ENCODE measurements at places on chromosomes 3 and 15. TPM values are rescaled to one million over a fixed set of nuclear protein-coding genes. Genes with fewer than 3 reads are reported as not detected.

Gene RBMS3
- 84.1 TPM for total RNA-seq

Gene PEAK1
- 98.2 TPM for total RNA-seq

DNA sequence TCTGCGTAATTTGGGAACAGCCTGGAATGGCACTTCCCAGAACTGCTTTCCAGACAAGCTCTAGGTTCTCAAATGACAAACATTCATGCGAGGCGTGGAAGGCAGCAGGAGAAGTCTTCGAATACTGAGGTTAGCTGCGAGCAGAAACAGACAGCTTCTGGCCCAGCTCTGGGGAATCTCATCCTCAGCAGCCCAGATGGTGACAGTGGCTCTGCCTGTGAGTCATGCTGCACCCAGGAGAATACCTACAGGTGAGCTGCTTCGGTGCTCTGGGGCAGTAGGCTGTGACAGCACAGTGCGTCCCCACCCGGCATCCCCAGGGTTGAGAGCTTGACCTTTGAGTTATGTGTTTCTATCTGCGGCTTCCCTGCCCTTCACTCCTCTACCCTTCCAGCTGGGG lies 258.6 kb downstream of the KLF13 start:
- no peak for DNase-seq

- peak; percentile 56 for DNase-seq
Observed at GRCh38 chr3:115512565-115513415, 110.5 kb upstream of the GAP43 start.

DNA sequence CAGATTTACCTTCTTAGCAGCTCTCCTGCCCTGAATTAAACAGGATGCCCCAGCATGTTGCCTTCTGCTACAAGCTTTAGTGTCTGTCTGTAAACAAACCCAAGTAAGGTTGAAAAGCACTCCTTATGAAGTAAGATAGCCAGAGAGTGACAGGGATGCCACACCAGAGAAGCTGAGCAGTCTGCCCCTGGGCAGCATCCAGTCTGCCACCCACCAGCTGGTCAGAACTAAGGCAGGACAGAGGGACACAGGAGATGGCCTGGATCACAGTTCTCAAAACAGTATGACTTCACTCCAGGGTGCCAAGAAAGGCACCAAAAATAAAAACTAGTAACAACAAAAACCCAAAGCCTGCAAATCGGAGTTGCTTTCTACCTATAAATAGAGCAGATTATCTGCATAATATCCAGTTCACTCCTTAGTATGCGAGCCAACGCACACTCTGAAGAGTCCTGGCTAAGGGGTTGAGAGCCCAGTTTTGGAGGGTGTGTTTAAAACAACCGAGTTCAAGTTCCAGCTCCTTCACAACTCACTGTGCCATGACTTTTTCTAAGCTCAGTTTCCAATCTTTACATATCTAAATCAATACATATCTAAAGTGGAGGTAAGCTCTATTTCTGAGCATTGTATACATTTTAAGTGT lies 198.9 kb downstream of the KCNMB2 start:
- no peak for DNase-seq

DNA sequence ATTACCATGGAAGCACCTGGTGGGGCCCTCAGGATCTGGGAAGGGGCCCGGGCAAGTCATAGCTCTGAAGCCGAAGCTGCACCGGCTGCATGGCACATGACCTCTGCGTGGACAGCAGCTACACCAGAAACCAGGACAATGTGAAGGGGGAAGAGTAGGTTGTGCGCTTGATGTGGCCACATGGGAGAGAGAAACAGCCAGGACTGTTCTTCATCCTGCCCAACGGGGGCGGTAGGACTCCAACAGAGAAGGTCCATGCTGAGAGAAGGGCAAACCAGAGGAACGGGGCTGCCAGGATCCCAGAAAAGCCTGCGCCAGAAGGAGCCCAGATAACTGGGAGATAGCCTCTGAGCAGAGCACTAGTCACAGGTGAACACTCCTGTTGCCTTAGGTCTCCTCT lies 54.9 kb upstream of the PRR20G start:
- DNase-seq, result no peak

DNA sequence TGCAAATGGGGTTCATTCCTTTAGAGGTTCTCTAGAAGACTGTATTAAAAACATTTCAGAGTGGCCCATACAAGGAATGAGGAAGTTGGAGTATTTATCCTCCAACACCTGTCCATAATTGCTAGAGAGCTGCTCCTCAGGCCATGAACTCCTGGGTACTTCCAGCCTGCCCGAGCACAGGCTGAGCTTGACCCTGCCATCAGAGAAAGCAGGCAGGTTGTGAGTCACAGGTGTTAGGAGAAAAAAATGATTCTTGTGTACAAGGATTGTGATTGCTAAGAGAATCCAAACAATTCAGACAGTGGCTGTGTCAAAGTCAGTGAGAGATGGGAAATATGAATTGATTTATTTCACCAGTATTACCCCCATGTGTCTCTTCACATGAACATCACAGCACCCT lies 156.8 kb upstream of the GADL1 start:
- no peak for DNase-seq

DNA sequence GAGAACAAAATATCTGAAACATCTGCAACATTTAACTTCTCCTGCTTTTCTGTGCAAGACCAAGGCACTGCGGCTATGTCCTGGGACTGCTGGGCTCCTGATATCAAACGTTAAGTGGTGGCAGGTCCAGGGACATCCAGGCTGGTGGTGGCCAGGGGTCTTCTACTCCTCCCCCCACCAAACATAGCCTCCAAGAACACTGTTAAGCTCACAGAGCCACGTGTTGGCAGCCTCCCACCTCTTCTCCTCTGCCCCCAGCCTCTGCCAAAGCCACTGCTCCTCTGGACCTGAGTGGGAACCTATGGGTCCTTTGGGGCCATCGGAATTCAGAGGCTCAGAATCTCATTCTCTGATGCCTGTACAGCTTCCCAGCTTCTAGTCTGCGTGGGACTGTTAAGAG lies 325.7 kb downstream of the ARRDC4 start:
- no peak for DNase-seq

GRCh38 chr3:151345859-151346258 lies 16.5 kb upstream of the P2RY13 start:
- DNase-seq, result peak; percentile 78

- peak; percentile 31 for DNase-seq
Observed at GRCh38 chr3:183108001-183108449, 8.7 kb upstream of the MCCC1 start.

- no peak for DNase-seq
Observed at GRCh38 chr3:16325850-16326249, 60.8 kb downstream of the OXNAD1 start.

All from fibroblast of the aortic adventitia (primary cell).